ENCODE measurements at places on chromosomes 1 and 21.

DNA sequence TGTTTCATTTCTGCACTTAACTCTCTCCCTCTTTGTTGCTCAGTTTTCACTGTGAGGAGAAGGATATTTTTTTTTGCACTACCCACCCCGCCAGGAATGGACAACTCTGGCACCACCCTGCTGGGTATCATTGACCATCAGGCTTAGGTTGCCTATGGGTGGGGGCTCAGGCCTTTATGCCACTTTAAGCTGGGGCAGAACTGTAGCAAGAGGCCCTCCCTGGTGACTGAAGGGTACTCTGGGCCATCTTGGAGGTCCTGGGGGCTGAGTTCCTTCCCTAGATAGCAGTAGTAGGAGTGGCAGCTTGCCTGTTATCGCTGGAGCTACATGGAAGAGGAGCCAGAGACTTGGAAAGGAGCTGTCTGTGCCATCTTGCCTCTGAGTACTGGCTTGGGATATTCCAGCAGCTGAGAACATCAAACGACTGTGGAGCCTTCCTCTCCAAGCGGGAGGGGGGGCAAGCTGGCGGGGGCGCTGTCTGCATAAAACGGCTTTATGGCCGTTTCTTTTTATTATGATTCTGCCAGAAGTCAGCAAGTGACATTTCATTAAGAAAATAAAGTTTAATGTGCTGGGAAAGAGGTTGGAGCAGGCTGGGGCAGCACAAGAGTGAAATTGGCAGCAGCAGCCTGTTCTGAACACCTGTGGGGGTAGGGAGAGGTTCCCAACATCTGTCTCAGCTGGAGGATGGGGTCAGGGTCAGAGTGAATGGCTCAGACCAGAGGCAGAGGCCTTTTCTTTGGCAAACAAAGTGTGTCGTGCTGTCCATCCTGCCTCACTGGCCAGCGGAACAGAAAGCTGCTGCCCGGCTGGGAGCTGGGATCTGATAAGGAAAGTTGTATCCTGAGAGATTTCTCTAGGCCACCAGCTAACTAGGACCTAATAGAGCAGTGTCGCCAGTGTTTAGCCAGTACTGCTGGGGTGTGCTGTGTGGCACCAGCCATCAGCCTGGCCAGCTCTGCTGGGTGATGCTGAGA lies 32.9 kb downstream of the TMEM53 start:
- DNase-seq = no peak

- no peak for DNase-seq
These were observed 119.0 kb upstream of the USP24 start for GRCh38 chr1:55334160-55334559.

DNA sequence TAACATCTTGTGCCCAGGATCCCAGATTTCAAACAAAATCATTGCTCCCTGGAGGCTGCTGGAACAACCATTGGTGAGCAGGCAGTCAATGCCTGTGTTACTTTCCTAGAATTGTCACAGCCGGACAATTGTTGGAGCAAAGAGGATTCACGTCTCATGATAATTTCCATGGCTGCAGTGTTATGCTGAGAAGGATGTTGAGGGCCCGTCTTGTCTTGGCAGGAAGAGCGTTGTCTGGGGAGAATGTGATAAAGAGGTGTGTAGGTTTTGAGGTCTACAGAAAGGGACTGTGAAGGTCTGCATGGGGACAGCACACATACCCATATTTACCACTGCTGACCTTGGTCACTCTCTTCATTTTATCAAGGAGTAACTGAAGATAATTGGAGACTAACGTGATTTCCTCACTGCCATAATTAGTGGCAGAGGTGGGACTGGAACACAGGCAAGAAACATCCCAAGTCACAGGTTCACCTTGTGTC lies 6.3 kb downstream of the MECR start:
- no peak for DNase-seq

DNA sequence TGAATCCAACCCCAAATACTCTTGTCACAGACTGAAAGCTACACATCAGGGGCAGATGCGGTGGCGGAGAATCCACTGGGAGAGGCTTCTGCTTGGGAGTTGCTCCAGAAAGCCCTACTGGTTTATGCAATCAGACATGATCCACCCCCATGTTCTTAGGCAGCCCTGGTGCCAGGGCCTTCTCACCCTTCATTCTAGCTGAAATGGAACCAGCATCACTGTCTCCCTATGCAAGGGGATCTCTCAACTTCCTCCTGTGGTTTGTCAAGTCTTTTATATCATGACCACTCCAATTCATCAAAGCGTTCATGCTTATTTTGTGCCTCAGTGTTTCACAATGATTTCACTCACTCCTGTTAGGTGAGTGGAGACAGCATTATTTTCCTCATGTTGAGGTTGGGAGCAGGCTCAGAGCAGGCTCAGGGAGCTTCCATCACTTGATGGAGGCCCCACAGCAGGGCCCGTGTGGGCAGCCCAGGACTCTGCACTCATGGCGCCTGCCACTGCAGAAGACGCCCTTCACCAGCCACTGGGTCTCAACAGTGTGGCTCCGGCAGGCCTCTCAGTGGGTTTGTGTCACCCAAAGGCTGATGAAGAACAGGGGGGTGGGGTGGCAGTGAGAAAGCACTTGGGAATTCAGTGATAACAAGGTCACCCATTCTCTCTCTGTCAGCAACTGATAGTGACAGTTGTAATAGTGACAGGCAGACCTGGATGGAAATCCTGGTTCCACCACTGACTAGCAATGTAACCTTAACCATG lies 67.1 kb downstream of the CD58 start:
- DNase-seq = no peak

DNA sequence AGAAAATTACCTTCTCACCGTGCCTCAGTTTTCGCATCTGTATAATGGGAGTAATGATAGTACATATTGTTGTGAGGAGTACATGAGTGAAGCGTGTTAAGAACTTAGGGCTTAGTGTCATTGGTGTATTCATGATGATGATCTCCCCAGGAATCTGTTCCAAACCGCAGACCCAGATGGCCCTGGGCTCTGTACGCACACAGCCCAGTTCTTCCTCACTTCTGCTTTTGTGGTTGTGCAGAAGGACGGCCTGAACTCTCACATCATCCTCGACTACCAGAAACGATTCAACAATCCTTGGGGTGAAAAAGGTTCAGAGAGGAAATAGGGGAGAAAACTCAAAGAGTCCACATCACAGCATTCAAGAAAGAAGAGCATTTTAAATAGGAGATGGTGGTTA lies 323.0 kb downstream of the CAMTA1 start:
- DNase-seq = no peak

- DNase-seq = no peak
These were observed 2.7 kb downstream of the DAB1 start for GRCh38 chr1:57420981-57421785.

GRCh38 chr21:45228171-45228641 lies 59.5 kb downstream of the POFUT2 start:
- no peak for DNase-seq

DNA sequence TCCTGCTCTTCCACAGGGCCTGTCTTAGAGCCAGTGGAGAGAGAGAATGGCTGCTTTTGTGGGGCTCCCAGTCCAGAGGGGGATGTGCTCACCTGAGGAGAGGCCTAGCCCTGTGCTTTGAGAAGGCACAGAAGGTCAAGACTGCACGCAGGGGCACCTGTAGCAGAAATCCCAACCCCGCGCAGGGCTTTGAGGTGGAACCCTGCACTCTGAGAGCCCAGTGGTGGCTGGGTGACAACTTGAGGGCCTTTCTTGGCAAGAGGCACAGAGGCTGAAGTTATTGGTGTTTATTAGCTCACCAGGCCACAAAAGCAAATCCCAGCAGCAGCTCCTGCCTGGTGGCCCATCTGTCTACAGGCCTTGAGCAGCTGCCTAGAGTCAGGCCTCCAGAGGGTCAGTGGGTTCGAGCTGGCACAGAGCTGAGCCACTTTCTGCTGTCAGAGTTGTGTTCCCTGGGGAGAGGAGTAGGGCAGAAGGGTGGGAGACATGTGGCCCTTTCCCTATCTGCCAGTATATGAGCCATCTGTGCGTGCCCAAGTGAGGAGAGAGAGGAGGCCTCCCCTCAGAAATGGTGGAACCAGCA lies 31.4 kb downstream of the SZRD1 start:
- DNase-seq = peak; percentile 95

- no peak for DNase-seq
These were observed 32.4 kb downstream of the RGS5 start for GRCh38 chr1:163170331-163170730.

DNA sequence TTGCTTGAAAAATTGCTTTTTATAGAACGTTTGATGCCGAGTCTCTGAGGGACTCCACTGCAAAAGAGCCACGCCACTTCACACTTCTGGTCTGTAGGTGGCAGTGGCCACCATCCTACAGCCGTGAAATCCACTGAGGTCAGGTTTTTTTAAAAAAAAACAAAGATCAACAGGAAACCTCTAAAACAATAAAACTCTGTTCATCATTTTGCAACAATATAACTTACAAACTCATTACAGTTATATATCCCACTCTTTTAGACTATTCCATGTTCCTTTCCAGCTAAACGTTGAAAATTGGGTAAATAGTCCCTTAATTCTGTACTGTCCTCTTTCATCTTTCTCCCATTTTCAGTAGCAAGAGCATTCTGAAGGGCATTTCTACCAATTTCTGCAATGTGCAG lies 64.6 kb upstream of the FMN2 start:
- DNase-seq = peak; percentile 23

GRCh38 chr1:156496211-156496761 lies 4.3 kb downstream of the MEF2D start:
- no peak for DNase-seq

DNA sequence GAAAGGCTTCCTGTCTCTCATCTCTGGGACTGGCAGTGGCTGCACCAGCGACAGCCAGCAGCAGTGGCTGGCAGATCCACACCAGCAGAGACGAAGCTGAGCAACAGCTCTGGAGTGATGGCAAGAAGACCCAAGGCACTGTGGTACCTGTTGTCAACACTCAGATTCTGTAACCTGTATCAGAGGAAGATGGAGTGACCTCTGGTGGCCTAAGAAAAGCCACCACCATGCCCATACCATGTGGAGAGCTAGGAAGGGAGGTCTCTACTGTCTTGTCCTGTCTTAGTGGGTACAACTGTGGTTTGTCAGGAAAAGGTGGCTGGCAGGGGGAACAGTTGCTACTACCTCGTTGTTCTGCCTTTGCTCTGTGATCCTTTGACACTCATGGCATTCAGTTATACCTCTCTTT lies 22.5 kb upstream of the RHBDL2 start:
- no peak for DNase-seq

GRCh38 chr1:106746448-106747085 lies 309.9 kb upstream of the PRMT6 start:
- no peak for DNase-seq

DNA sequence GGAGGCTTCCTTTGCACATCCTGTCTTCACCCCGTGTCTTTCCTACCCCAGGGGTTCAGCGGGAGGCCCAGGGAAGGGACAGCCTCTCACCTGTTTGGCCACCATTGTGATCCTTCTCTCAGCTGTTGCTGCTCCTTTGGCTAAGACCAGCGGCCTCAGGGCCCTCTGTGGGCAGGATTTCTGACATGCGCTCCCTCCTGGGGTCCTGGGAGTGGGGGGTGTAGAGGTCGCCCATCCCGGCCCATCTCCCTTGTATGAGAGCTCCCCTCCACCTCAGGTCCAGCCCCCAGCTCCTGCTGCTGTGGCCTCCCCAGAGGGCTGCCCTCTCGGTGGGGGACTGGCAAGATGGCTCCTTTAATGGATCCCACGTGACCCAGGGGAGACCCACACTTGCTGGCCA lies 120.5 kb downstream of the PRDM2 start:
- no peak for DNase-seq

GRCh38 chr1:98102345-98103030 lies 181.7 kb upstream of the DPYD start:
- peak; percentile 17 for DNase-seq

GRCh38 chr1:93078638-93078985 lies 471 bp upstream of the MTF2 start:
- no peak for DNase-seq

- DNase-seq = peak; percentile 86
These were observed 9.3 kb downstream of the MASP2 start for GRCh38 chr1:11037740-11038182.

- no peak for DNase-seq
These were observed 159.5 kb upstream of the RNPC3 start for GRCh38 chr1:103365860-103366569.

DNA sequence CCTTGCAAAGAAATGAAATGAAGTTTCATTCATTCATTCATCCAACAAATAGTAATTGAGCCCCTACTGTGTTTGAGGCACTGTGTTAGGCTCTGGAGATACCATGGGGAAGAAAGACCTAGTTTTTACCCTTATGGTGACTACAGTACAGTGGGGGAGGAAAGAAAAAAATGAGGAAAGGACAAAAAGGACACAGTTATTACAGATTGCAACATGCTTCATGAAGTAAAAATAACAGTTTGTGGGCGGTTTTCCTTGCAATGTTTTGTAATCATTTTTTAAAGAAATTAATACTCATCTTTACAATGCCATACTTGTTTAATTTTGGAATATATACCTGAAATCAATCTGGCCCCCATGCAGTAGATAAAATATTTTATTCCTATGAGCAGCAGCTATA lies 120.3 kb downstream of the TM2D1 start:
- DNase-seq = no peak

All from NCI-H2171 treated with DMSO at 0.1 percent for 48 hours (cell line).